Stimulated activated memory B cell treated with anti-CD40 and anti-IgM and Interleukin-4, amounts not matched to agents 10 μg/mL and 1 μg/mL and 100 μg/mL, for 72 hours (primary cell): ENCODE measurements at places on chromosomes 5 and 9.

DNA sequence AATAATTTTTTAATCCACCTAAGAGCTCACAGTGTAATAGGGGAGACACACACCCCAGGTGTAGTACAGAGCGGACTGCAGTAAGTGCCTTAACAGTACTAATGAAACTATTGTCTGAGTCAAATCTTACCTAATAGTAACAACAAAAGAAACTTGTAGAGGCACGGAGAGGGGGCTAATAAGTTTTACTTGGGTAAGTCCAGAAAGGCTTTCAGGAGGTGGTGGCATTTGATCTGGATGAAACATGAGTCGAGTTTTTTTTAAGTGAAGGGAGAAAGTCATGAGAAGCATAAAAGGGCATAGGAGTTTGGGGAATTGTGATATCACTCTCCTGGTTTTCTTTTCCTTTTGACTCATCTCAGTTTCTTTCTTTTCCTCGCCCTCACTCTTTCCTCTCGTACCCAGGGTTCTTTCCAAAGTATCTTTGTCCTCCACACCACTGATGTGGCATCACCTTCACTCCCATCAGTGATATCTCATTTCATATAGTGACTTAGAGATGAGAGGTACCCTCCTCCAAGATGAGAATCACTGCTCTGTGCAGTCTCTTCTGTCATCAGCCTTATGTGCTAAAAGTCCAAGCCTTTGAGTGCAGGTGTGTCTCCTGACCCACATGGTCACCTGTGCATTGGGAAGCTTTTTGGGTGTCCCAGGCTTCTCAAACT lies 2.0 kb downstream of the CTNNA1 start:
- peak; percentile 64 for ATAC-seq

DNA sequence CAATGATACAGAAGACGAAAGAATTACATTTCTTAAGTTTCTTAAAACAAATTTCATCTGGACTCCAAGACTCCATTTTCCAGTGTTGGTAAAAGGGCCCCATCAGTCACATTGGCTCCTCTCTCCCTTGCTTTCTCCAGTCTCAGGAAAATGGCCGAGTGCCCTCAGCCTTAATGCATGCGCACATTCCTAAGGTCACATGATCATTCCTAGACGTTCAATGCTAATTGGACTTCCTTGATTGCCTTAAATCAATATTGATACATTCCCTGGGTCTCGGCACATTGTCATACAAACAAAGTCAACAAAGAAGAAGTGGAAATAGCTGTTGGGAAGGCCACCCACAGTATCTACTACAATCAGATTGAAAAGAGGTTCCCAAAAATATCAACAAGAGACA lies 413.6 kb upstream of the GRAMD2B start:
- no peak for ATAC-seq

GRCh38 chr9:95460518-95461164 lies 56.1 kb downstream of the PTCH1 start:
- ATAC-seq, result no peak

- ATAC-seq, result peak; percentile 87
Measured at GRCh38 chr5:120457839-120458507, 6.1 kb upstream of the PRR16 start.

DNA sequence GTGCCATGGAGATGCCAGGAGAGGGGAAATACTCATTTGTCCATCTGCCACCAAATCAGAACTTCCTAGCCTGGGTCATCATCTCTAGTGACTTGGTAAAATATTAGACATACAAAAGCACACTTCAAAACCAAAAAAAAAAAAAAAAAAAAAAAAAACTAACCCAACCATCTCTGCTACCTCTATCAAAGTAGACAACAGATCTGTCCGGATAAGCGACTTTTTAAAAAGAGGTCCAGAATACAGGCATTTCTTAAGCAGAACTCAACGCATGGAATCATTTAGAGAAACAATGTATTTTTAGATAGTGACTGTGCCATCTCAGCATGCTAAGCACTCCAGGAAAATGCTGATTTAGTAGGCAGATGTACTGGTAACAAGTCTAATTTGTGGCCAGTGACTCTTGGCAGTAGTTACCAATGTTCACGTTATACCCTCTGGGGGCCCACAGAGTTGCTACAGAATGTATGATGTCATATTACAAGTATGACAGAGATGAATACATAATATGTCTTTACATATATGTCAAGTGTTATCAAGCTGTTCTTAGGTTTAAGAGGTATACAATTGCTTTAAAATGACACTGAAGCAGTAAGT lies 107.8 kb downstream of the SMIM23 start:
- no peak for ATAC-seq

GRCh38 chr5:144015961-144016360 lies 154.5 kb downstream of the YIPF5 start:
- no peak for ATAC-seq

- ATAC-seq, result no peak
Measured at GRCh38 chr5:59532979-59533729, 360.4 kb downstream of the PDE4D start.

DNA sequence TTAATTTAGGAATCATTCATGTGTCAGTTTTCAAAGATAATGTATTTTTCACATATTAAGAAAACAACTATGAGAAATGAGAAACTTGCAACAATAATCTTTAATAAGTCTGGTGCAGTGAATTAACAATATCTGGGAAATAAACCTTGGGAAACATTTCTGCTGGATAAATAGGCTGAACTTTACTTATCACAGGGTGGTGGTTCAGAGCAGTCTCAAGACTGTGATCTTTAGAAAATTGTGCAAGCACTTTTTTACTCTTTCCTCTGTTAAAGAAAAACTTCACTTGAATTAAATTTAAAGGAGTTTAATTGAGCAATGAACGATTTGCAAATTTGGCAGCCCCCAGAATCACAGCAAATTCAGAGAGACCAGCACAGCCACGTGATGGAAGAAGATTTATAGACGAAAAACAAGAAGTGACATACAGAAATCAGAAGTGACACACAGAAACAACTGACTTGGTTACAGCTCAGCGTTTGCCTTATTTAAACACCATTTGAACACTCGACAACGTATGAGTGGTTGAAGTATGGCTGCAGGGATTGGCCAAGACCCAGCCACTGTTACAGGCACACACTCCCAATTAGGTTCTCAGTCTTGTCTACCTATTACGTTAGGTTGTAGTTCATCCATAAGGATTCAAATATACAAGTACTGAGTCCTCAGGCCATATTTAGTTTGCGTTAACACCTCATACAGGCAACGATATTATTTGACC lies 631.9 kb downstream of the SLCO4C1 start:
- no peak for ATAC-seq

DNA sequence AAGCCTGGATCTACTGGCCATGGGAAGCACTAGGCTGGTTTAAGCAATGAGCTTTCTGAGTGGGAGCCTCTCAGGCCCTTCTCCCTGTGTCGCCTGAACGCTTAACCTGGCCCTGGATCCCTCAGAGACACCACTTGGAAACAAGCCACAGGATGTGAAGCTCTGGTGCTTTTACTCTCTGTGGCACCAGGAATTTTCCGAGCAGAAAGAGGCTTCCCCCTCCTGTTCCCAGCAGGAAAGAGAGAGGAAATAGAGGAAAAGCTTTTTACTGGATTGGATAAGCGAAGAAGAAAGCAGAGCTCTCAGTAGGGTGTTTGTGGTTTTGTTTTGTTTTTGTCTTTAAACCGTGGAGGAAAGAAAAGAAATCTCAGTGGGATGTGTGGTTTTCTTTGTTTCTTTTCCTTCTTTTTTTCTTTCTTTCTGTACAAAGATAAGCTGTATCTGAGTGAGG lies 34.5 kb downstream of the COL15A1 start:
- ATAC-seq, result no peak

DNA sequence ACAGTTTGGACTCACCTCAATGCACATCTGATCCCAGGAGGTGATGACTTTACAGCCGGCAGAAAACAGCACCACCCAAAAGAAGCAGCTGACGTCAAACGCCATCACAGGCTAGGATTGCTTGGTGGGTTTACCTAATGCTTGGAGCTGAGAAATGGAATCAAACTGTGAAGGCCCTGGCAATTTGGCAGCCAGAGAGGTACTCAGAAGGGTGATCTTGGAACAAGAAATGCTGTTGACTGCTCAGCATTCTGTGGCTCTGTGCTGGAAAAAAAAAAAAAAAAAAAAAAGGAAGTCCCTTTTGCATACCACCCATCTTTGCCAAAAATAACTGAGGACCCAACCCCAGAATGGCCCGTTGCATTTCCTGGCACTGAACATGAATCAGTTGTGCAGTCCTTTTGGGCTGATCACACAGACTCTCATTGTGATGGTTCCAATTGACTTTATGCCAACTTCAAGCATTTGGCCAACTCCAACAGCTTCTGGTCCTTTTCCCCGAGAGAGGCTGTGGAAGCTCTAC lies at the start of gene CD180:
Gene CD180 (minus strand): TSS at position 263 of the 523 bp plus-strand sequence. CDS start 158 bp downstream, at position 105.
- peak; percentile 64 for ATAC-seq

DNA sequence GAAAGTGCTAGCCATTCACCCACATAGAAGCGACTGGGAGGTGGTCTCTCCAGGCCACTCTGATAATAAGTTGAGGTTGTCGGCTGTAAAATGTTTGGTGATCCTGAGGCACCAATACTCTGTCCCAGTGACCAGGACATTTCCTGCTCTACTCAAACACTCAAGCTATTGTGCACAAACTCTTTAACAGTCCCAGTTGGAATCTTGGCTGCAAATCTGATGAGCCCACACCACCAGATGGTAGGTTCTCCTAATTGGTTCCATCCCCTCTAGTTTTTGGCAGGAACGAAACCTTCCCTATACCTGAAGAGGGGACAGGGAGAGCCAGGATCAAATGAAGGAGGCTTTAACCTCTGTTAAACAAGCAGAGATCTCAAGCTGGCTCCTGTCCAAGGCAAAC lies 14.3 kb downstream of the GRIA1 start:
- no peak for ATAC-seq

- ATAC-seq, result no peak
Measured at GRCh38 chr5:5306696-5307095, 115.8 kb upstream of the ICE1 start.

DNA sequence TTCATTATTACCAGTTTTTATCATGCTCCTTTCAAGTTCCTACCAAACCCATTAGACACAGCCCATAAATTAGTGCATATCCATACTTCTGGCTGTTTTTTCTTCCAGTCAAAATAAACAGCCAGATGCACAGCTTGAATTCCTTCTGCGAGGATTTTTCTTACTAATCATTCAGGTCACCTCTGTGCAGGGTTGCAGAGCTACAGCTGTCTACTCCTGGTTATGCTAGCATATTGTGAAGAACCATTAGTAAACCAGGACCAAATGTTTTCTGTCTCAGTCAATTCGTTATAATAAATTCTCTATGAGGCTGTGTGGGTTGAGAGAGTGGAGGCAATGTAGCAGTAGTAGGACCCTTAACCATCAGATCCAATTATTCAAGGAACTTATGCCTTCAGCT lies 8.1 kb upstream of the MINAR2 start:
- ATAC-seq, result no peak

- ATAC-seq, result peak; percentile 91
Measured at GRCh38 chr9:72305102-72305546, 59.9 kb downstream of the ZFAND5 start.
